ENCODE measurements at places on chromosomes 1 and 21.

- DNase-seq = no peak
Observed at GRCh38 chr1:38932571-38932970, 9.1 kb downstream of the RHBDL2 start.

DNA sequence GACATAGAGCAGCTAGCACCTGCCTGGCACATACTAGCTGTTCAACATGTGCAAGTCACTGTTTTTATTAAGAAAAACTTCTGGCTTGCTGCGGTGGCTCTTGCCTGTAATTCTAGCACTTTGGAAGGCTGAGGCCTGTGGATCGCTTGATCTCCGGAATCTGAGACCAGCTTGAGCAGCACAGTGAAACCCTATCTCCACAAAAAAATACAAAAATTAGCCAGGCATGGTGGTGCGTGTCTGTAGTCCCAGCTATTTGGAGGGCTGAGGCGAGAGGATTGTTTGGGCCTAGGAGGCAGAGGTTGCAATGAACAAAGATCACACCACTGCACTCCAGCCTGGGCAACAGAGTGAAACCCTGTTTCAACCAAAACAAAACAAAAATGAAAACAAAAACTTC, 27.7 kb upstream of the C8B start:
- DNase-seq = no peak

DNA sequence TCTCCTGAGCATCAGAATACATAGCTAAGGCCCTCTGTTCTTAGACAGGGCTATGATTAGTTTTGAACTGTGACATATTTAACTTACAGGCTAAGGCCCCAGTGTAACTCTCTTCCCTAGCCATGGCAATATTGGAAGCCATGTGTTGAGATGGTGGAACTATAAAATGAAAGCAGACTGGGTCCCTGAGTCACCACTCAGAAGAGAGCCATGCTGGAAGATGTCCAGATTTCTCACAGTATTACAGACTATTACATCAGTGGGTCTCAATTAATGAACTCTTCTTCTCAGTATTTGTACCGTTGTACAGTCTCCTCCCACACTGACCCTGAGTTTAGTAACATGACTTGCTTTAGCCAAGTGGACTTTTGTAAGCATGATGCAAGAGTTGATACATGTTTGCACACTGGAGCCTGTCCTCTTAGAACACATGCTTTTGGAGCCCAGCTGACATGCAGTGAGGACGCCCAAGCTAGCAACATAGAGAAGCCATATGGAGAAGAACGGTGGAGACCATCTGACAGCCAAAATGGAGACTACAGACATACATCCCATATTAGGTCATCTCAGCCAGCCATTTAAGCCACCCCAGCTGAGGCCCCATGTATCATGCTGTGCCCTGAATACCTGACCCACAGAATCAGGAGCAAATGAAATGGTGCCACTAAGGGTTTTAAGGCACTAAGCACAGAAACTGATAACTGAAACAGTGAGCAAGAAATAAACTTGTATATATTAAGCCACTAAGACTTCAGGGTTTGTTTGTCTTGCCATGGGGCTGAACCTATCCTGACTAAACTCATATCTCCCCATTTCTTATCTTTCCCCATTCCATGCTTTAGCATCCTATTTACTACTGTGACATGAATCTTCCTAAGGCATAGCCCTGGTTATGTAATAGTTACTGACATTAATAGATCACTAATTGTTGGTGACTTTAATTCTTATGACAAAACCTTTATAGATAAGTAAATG, 24.4 kb downstream of the TBX15 start:
- no peak for DNase-seq

DNA sequence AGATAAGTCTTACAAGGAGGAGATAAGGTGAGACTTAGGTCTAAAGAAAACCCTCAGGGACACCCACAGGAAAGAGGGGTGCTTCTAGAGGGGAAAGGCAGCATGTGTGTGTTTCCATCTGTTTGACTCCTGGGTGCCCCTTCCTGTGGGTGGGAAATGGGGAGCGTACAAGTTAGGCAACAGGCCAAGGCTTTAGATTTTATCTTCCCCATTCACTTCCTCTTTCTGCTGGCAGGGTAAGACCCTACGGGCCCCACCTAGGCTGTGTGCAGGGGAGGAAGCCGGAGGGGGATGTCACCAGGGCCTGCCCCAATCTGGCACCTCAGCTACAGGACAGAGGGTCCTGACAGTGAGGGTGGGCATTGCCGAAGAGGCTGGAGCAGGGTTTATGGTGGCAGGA, 2.5 kb upstream of the OLIG1 start:
- no peak for DNase-seq

- DNase-seq = no peak
Observed at GRCh38 chr1:199550199-199551065, 477.1 kb upstream of the NR5A2 start.

DNA sequence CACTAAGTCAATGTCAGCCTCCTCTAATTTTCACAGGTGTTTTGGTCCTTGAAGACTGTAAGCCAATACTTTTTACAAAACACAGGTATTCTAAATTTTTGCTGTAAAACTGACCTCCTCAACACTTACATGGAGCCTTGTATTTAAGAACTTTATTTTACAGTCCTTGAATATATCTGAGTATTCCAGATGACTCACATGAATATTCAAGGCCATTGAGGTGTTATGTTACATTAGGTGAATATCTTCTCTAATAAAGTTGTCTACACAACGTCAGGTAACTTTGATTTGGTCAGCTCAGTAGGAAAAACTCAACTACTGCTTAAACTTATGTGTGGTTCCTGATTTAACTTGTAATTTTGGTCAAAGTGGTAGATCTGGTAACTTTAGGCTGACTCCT, 254.2 kb downstream of the OLFM3 start:
- no peak for DNase-seq

- DNase-seq = no peak
Observed at GRCh38 chr1:193275773-193276172, 89.4 kb upstream of the B3GALT2 start.

DNA sequence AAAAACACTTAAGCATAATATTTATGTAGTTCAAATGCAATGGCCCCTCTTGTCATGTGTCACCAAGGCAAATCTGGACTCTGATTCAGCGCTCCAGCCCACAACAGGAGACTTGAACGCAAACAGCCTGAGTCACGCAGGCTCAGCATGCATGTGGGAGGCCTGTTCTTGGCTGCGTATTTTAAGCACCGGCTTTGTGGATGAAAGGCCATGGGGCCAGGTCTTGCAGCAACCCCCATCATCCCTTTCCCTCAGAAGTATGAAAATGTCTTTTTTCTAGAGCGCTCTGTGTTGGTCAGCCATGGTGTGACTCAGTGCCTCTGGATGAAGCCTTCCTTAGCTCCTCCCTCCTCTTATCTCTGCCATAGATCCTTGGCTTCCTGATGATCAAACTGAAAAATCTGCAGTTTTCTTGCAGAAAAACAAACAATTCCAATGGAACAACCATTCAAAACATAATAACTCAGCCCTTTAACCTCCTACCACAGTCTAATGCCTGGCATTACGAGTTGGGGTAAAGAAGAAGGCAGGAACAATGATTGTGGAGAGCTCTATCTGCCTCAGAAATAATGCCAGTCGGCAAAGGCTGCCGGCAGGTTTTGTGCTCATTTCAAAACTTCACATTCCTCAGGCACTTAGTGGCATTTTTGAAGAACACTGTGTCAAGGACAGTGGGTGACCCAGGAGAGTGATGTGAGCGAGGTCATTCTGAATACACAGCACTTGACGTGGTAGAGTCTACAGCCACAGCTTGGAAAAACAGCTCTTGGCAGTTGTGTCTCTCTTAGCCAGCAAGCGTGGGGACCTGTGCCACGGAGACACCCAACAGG, 167.5 kb downstream of the CLIC6 start:
- no peak for DNase-seq

DNA sequence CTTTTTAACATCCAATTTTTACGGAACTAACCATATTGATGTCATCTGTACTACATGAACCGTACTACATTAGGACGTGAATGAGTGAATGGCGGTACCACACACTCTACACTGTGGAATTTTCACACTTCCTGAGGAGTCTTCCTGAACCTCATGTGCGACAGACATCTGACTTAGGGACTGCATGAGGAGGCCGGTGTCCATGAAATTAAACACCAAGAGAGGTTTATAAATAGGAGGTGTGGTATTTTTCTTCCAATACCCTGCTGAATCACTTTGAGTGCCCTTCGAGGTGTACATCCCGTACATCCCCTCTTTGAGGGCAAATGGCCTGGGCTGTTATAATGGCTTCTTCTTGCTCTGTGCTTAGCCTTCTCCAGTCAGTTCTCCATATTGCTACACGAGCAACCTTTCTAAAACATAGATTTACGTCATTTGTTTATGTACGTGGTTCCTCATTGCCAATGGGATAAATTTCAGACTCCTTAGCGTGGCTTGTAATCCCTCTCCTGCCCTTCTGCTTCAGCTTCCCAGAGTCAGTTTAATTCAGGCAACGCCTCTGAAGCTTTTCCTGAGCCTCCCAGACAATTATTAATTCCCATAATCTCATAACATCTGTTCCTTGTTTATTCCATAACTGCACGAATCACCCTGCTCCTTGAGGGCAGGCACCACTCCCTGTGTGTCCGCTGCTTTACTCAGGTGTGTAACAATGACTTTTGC, 9.4 kb downstream of the ST3GAL3 start:
- DNase-seq = no peak

DNA sequence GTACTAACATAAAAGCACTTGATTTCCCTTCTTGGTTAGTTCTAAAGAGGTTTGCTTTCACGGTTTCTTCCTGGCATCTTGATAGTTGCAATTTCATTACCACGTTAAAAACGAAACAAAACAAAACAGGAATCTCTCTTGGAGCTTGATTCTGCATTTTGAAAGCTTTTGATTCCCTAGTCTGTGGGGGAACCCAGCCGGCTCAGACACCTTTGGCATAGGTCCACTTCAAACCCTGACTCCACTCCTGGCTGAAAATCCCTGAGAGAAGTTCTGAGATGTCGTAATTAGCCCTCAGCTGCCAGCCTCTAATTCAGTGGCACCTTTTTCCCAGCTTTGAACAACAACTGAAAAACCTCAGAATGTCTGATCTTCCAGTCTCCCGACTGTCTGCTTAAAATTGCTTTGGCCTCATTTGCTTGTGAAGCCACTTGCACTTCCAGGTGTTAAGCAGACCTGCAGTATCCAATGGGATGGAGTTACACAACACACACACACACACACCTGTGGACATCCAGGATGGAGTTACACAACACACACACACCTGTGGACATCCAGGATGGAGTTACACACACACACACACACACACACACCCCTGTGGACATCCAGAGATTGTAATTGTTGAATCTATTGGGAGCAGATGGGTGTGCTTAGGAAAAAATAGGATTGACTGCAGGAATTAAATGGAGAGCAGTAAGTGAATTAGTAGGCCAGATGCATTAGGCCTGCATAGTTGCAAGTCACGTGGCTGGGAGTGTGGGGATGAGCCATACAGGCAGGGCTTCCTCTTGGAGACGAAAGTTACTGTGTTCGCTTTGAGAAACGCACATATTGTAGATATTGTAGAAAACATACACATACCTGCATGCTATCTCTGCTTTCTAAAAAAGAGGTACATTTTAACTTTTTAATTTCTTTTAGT, 285.6 kb upstream of the FMN2 start:
- no peak for DNase-seq

DNA sequence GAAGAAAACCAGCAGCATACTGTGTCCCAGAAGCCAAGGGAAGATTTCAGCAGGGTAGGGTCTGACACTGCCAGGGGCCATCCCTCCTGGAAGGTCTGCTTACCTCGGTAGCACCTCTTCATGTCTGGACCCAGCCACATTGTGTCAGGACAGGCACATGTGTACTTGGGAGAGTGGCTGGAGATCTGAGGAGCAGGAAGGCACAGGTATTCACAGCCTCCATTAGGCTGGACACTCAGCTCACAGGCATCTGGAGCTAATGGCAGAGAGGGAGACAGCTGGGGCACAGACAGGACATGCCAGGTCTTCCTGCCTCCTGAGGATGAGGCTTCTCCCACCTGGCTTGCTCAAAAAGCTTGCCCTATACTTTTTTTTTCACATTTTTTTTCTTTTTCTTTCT, 19.9 kb upstream of the MAGOH start:
- DNase-seq = no peak

- no peak for DNase-seq
Observed at GRCh38 chr1:103109311-103109920, 1.1 kb upstream of the COL11A1 start.

- DNase-seq = no peak
Observed at GRCh38 chr1:99681583-99681982, 35.7 kb downstream of the PALMD start.

DNA sequence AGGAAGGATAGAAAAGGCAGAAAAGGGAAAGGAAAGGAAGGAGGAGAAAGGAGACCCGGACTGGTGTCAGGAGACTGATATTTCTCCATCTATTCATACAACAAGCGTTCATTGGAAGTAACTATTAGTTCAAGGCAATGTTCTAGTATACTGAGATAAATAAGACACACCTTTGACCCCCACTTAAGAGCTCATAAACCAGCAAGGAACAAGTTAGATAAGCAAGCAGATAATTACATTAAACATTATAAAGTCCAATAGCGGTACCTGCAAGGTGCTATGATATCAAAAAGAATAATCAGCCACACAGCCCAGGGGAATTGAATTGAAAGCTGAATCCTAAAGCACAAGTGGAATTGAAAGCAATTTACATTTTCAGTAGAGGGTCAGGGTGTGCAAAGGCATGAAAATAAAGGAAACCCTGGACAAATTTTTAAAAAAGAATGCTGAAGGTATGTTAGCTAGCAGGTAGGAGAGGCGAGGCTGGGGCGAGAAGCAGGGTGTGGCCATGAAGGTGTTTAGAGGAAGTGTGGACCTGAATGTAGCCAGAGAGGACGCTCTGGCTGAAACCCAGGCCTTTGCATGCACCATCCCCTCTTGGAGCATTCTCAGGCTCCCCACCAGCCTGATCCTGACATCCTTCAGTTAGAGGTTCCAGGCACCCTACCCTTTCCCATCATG, 200.0 kb downstream of the SETD4 start:
- peak; percentile 67 for DNase-seq

All from Peyer's patch (tissue), 4 donors.